ENCODE measurements at places on chromosomes 7 and 10.

DNA sequence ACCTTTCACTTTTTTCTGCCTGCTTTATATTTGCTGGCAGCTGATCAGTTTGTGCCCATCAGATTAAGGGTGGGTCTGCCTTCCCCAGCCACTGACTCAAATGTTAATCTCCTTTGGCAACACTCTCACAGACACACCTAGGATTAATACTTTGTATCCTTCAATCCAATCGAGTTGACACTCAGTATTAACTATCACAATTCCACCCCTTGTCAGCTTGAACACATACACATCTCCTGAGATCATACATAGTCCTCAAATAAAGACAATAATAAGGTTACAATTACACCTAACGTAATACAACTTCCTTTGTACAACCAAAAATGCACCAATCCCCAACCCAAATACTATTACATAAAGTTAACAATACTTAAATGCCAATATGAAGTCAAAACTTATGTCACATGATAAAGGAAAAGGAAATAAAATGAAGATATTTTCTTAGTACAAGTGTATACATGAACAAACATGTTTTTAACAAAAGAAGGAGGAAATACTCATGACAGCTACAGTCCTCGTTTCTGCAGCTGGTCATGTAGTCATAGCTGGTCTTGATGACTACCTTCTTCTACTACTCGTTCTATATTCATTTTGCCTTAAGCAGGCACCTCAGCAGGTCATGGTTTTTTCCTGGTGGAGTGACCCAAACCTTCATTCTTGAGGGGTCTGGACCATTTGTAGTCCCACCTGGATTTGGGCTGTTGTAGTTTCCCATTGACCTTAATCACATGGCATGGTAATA is 96.7 kb upstream of the CABCOCO1 start:
- no peak for DNase-seq

DNA sequence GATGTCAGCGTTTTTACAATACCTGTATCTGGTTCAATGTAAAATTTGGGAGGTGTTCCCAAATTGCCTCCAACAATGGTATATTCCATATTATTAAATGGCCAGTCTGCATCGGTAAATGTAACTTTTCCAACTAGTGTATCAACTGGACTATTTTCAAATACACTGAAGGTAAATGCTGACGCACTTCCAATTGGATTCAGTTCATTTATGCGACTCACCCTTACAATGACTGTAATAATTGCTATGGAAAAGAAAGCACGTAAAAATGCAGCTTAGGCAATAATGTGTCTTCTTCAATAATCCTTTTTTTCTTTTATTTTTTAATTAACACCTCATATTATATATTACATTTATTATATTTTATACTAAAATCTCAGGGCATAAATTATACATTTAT is 209.1 kb downstream of the HGF start:
- DNase-seq, result no peak

GRCh38 chr7:142636751-142637150 is 112.5 kb upstream of the PRSS1 start:
- DNase-seq, result no peak

- peak; percentile 44 for DNase-seq
These were observed 168.0 kb upstream of the ZNF32 start for GRCh38 chr10:43816351-43817321.

DNA sequence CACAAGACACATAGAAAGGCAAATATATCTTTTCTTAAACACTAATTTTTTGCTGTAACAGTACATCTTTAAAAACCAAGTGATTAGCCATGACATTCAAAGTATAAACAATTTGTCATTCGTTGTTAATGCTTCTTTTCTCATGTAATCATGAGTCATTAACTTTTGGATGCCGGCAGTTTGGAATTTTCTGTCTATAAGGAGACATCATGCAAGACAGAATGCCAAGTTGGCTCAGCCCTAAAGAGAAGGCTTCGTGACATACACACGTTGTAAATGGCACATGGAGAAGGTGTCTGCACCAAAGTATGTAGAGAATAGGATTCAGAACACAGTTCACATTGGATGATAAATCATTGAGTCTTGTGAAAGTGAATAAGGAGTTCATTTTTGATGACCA is 35.9 kb downstream of the CCDC3 start:
- no peak for DNase-seq

DNA sequence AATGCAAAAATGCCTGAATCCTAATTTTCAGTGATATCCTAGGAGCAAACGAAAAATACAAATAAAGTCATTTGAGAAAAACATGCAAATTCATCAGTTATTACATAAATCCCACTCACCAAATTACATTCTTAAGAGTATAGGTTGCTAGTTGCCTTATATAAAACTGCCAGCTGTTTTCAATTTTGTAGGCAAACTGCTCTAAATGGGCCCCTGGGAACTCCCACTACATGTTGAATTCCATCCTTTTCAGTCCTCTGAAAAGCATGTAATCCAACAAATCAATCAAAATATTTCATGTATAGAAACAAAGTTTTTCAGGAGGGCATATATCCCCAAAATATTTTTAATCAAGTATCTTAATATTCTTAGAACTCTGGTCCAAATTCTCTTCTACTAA is 2.1 kb upstream of the JMJD1C start:
- no peak for DNase-seq

All from activated CD4-positive, CD25-positive, alpha-beta regulatory T cell treated with anti-CD3 and anti-CD28 coated beads, Interleukin-2, amount 50 U/mL, for 72 hours (primary cell).